Osteoblast (primary cell): ENCODE measurements at places on chromosomes 1 and 21.
A peak's percentile ranks its signal among the peaks of the same experiment; 100 is the strongest.

- no peaks in the 10 kb centered on the region for H3K36me3 ChIP-seq
- H3K4me1 ChIP-seq = no peaks in the 10 kb centered on the region
- H3K27me3 ChIP-seq = no peaks in the 10 kb centered on the region
- no peak for DNase-seq
- H3K27ac ChIP-seq = no peak overlapping the region
Observed at GRCh38 chr21:40472013-40472412, 374.9 kb downstream of the DSCAM start.

- no peak for DNase-seq
- H3K27me3 ChIP-seq = no peaks in the 10 kb centered on the region
- H3K36me3 ChIP-seq = peaks cover 59% of the 10 kb centered on the region
- peak overlapping the region; percentile 79 for H3K27ac ChIP-seq
Observed at GRCh38 chr1:223716302-223716862, 4.0 kb downstream of the CAPN2 start.

DNA sequence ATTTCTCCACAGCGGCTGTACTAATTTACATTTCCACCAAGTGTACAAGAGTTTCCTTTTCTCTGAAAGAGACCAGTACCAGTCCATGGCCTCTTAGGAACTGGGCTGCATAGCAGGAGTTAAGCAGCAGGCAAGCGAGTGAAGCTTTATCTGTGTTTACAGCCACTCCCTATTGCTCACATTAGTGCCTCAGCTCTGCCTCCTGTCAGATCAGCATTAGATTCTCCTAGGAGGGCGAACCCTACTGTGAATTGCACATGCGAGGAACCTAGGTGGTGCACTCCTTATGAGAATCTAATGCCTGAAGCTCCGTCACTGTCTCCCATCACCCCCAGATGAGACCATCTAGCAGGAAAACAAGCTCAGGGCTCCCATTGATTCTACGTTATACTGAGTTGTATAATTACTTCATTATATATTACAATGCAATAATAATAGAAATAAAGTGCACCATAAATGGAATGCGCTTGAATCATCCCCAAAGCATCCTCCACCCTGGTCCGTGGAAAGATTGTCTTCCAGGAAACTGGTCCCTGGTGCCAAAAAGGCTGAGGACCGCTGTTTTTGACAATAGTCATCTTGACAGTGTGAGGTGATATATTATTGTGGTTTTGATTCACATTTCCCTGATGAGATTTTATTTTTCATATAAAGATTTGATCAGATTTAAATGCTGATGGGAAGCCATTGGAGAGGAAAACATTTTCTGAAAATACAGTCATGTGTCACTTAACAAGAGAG is 45.5 kb upstream of the MRPS6 start:
- no peaks in the 10 kb centered on the region for H3K27me3 ChIP-seq
- no peak overlapping the region for H3K4me3 ChIP-seq
- DNase-seq = no peak
- H3K27ac ChIP-seq = no peak overlapping the region

GRCh38 chr1:93814059-93814794 is 64.8 kb downstream of the DNTTIP2 start:
- no peak overlapping the region for H3K27ac ChIP-seq
- H3K27me3 ChIP-seq = no peaks in the 10 kb centered on the region
- H3K4me3 ChIP-seq = no peak overlapping the region
- H3K4me1 ChIP-seq = peaks cover 25% of the 10 kb centered on the region

DNA sequence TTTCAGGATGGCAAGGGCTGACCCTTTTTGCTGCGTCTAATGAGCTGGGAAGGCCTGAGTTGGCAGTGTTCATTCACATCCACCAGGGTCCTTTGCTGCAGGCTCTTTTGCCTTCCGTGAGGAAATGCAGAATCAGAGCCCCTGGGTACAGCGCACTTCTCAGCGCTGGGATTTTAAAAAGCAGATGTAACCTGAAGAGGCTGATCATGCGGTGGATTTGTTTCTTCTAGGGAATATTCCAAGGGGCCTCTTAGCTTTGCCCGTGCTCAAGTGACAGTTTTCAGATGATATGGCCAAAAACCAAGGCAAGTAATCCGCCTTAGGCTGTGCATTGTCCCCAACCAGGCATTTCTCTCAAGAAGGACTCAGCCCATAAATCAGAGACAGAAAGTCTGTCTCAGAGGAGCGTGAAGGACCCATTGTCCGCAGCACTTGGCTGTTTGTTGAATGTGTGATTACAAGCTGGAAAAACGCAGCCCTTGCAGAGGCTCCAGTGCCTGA is 237.6 kb downstream of the PTPRC start:
- no peaks in the 10 kb centered on the region for H3K27me3 ChIP-seq
- no peak overlapping the region for H3K4me3 ChIP-seq
- H3K4me1 ChIP-seq = peaks cover 15% of the 10 kb centered on the region
- DNase-seq = no peak
